Lower lobe of right lung (tissue), 2 donors: ENCODE measurements at places on chromosomes 3 and 15.
A peak's percentile ranks its signal among the peaks of the same experiment; 100 is the strongest.

DNA sequence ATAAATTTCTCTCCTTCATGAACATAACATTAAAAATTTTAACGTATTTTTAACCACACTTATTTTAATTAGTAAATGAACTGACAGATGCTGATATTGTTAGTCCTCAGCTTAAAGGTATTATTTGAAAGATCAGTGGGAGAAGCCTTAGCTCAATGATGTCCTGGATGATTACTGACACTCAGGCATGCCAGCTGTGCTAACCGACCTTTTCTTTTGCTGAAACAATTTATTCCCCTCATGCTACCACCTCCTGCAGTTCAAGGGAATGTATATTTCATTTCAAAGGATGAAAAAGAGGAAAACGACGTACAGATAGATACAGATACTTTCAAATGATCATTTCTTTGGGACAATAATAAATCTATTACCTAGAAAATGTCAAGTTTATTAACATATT, 620.8 kb downstream of the FGF12 start:
- no peak for DNase-seq
- H3K27me3 ChIP-seq, result no peaks in the 10 kb centered on the region
- no peaks in the 10 kb centered on the region for H3K4me1 ChIP-seq
- H3K36me3 ChIP-seq, result no peaks in the 10 kb centered on the region
- no peak overlapping the region for H3K27ac ChIP-seq

GRCh38 chr15:67174446-67174845, 80.0 kb downstream of the AAGAB start:
- DNase-seq, result no peak
- H3K27ac ChIP-seq, result peak overlapping the region; percentile 24
- H3K27me3 ChIP-seq, result no peaks in the 10 kb centered on the region

DNA sequence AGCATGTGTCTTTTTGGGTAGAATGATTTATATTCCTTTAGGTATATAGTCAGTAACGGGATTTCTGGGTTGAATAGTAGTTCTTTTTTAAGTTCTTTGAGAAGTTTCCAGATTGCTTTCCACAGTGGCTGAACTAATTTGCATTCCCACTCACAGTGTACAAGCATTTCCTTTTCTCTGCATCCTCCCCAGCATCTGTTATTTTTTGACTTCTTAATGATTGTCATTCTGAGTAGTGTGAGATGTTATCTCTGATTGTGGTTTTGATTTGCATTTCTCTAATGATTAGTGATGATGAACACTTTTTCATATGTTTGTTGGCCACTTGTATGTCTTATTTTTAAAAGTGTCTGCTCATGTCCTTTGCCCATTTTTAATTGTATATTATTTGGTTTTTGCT, 337.6 kb downstream of the EFHB start:
- DNase-seq, result no peak
- no peaks in the 10 kb centered on the region for H3K36me3 ChIP-seq
- no peak overlapping the region for H3K4me3 ChIP-seq
- H3K4me1 ChIP-seq, result no peaks in the 10 kb centered on the region

GRCh38 chr3:54211097-54211496, 88.7 kb downstream of the CACNA2D3 start:
- no peak overlapping the region for H3K27ac ChIP-seq
- no peak overlapping the region for H3K4me3 ChIP-seq
- DNase-seq, result no peak
- H3K36me3 ChIP-seq, result no peaks in the 10 kb centered on the region

- H3K4me3 ChIP-seq, result no peak overlapping the region
- DNase-seq, result no peak
- H3K27me3 ChIP-seq, result no peaks in the 10 kb centered on the region
- no peaks in the 10 kb centered on the region for H3K4me1 ChIP-seq
- H3K36me3 ChIP-seq, result no peaks in the 10 kb centered on the region
Measured at GRCh38 chr3:191557322-191557721, 96.4 kb downstream of the PYDC2 start.

DNA sequence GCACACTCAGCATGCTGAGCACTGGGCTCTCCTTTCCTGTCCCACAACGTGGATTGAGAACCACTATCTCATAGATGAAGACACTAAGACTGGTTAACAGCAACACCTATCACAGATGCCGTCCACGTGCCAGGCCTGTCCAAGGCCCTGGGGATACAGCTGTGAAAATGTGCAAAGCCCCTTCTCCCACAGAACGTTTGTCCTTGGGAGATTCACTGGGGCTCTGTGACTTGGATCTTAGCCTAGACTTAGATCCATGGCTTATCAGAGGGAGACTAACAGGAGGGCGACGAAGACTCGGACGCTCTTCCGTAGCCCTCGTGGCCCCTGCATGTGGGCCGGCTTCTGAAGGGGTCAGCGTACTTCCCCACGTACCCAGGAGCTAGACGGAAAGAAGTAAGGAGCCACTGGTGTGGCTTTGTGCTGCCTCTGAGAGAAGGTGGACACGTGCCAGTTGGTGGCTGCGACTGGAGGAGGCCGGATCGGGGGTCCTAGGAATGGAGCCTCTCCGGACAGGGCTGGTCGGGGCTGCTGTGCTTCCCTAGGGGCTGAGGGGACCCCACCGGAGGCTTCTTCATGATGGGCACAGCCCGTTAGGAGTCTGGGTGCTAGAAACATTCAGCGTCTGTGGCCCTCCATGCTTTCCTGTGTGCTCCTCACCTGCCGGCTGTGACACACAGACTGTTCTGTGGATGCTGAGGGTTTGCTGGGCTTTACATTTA, 964 bp downstream of the NRROS start:
- no peaks in the 10 kb centered on the region for H3K27me3 ChIP-seq
- peak overlapping the region; percentile 72 for H3K4me3 ChIP-seq
- H3K27ac ChIP-seq, result peak overlapping the region; percentile 86
- no peak for DNase-seq
- peaks cover 42% of the 10 kb centered on the region for H3K4me1 ChIP-seq
